ENCODE measurements at places on chromosomes 3 and 15.

DNA sequence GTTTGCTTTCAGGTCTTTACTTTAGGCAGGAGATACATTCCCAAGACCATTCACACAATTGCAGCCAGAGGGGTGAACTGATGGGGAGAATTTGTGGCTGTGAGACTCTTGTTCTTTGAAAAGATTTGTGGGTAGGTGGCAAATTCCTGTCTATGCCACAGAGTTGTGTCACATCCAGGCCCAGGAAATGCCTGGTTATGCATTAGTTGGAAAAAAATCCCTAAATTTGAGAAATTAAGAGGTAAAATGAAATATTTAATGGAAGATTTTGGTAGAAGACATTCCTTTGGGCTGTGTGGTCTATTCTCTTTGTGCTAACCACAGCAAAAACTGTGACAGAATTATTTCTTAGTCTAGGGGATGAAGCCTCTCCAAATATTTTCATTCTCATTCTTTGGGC, 28.8 kb downstream of the SAMMSON start:
- no peak for DNase-seq

GRCh38 chr3:190084983-190085382, 35.7 kb downstream of the P3H2 start:
- no peak for DNase-seq

- no peak for DNase-seq
Observed at GRCh38 chr3:116579840-116580239, 129.7 kb upstream of the TUSC7 start.

DNA sequence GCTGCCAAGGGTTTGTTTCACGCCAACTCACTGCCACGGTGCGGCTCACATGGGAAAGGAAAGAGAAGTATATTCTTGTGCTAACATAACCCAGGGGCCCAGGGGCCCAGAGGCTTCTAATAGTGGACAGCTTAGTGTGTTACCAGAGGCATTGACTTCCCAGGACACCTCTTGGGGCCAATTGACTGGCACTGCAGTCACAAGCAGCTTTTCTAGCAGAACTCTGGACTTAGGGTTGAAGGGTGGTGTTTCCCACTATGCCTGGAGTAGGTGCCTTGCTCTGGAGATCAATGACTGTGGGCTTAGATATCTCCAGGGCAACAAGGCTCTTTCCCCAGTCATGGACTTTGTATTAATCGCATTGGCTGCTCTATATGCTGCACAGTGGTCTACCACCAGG, 172.7 kb upstream of the KBTBD8 start:
- DNase-seq: no peak

DNA sequence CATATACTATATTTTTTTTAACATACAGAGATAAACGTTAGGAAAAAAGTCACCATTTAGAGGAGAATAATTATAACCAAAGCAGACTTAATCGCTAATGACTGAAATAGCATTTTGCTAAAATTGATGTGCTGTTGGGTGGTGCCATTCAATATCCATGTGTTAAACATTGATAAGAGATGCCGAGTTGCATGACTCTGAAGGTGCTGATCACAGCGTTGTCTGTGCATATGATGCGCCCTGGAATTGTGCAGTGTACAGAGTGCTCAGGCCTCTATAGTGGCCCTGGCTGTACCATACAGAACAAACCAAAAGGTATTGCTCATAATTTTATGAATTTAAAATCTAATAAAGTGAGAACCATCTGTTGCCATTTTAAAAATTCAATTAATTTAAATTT, 168.3 kb downstream of the MEIS2 start:
- DNase-seq: no peak
